ENCODE measurements at places on chromosomes 2 and 18.

DNA sequence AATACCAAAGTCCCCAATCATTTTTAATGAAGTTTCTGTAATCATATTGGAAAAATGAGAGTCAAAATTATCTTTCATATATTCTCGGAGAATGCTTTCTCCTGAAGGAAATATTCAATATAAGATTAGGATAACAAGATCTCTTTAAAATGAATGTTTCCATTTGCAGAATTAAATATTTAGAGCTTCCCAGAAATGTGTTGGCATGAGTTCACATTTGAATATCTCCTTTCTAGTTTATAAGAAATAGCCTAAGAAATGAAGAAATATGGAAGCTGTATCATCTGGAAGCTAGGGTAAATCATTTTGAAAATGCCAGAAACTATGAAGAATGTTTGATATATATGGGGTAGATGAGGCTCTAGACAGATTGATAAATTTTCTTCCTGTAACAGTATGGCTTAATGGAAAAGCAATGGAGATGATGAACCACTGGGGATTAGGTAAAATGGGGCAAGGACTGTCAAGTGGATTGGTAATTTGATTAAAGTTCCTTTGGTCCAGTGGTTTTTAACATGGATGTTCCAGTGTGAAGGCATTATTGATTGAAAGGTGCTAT is 184.6 kb upstream of the ZNF804A start:
- no peak for DNase-seq

GRCh38 chr2:222433332-222434173 is 9.2 kb downstream of the SGPP2 start:
- DNase-seq = no peak

GRCh38 chr2:8663997-8664396 is 17.9 kb upstream of the ID2 start:
- DNase-seq = no peak

- no peak for DNase-seq
Observed at GRCh38 chr2:208479342-208479741, 72.8 kb downstream of the PTH2R start.

- DNase-seq = no peak
Observed at GRCh38 chr2:88011011-88011410, 5.3 kb downstream of the RNU2-63P start.

GRCh38 chr18:9796935-9797549 is 88.7 kb upstream of the TXNDC2 start:
- DNase-seq = no peak

- no peak for DNase-seq
Observed at GRCh38 chr2:143877876-143878530, 641.9 kb downstream of the ZEB2 start.

GRCh38 chr2:25066455-25066854 is 24.6 kb downstream of the EFR3B start:
- no peak for DNase-seq
